ENCODE measurements at places on chromosomes 6 and 20.

DNA sequence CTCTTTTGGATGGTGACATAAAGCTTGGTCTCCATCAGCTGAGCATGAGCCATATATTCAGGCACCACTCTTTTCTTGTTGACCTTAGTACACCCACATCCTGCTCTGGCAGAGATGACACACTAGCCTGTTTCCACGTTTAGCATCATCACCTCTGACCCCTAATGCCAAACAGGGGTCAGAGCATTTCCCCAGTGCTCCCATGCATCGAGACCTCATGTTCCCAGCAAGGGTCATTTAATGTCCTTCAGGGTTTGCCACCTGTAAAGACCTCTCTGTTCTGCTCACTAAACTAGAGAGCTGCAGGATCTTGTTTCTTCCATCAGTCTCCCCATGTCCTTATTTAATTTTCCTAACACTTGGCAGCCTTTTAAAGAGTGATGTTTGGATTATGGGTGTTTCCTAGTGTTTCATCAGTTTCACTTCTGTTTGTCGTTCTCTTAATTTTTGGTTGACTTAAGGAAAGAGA lies 97.5 kb downstream of the AIG1 start:
- DNase-seq, result no peak

- DNase-seq, result peak; percentile 77
Measured at GRCh38 chr6:43506667-43507471, 3.3 kb downstream of the LRRC73 start.

GRCh38 chr20:62749851-62750445 lies 41.3 kb downstream of the NTSR1 start:
- no peak for DNase-seq

GRCh38 chr20:54633374-54634355 lies 158.3 kb downstream of the DOK5 start:
- peak; percentile 37 for DNase-seq

GRCh38 chr6:16623029-16623653 lies 138.1 kb downstream of the ATXN1 start:
- peak; percentile 22 for DNase-seq

- DNase-seq, result no peak
Measured at GRCh38 chr6:75199889-75200288, 6.0 kb downstream of the COL12A1 start.

DNA sequence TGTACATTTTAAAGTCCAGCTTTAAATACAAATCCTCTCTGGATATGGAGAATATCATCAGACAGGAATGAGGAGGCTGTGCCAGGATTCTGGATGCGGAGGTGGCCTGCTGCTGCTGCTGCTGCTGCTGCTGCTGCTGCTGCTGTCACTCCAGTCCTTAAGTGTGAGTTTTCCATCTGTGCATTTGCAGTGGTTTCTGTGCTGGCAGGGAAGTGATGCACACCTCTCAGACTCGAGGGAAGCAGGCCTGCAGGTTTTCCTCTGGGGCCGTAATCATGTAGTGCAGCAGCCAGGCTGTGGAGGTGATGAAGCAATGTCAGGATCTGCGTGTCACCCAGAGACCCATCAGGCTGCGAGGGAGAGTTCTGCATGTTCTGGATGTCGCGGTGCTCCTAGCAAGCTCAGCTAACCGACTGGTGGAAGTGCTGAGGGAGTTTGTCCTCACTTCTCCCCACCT lies 32.0 kb downstream of the CFAP61 start:
- peak; percentile 66 for DNase-seq

DNA sequence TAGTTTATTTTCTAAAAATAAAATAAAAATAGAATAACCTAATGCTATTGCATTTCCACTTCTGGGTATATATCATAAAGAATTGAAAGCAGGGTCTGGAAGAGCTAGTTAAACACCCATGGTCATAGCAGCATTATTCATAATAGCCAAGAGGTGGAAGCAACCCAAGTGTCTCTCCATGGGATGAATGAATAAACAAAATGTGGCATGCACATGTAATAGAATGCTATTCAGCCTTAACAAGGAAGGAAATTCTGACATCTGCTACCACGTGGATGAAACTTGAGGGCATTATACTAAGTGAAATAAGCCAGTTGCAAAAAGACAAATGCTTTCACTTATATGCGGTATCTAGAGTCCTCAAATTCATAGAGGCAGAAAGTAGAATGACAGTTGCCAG lies 130.8 kb downstream of the TIAM2 start:
- DNase-seq, result no peak

DNA sequence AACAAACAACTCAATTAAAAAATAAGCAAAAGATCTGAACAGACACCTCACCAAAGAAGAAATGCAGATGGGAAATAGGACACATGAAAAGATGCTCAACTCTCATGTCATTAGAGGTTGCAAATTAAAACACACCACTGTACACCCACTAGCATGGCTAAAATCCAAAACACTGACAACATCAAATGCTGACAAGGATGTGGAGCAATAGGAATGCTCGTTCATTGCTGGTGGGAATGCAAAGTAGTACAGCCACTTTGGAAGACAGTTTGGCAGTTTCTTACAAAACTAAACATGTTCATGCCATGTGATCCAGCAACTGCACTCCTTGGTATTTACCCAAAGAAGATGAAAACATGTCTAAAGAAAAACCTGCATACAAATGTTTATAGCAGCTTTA lies 47.2 kb downstream of the CDK19 start:
- no peak for DNase-seq

DNA sequence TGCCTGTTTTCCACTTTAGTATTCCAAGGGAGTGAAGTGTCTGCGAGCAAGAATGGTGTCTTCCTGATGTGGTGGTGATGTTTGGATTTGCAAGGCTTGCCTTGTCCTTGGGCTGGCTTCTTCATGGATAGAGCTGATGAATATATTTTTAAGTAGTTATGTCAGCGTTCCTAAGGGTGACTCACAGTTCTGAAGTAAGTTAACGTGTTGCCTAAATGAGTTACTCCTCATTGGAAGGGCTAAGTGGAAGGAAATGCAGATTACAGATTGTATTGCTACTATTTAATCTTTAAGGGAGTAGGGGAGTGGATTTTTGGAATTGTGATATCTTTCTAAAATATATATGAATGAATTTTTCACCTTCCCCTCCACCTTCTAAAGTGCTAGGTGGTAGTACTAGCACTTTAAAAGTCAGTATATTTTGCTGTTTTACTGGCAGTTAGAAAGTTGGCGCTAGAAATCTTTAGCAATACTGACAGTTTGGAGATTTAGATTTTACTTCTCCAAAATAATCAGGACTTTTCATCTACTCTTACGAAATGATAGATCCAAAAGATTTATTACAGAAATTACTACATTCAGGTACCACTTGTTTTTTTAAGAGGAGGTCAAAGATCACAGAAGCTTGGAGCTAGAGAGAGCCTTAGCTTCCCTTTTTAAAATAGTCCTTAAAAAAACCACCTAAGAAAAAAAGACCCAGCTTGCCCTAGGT lies 197.4 kb downstream of the JARID2 start:
- peak; percentile 27 for DNase-seq

- peak; percentile 15 for DNase-seq
Measured at GRCh38 chr6:8229915-8230756, 127.8 kb upstream of the EEF1E1 start.

DNA sequence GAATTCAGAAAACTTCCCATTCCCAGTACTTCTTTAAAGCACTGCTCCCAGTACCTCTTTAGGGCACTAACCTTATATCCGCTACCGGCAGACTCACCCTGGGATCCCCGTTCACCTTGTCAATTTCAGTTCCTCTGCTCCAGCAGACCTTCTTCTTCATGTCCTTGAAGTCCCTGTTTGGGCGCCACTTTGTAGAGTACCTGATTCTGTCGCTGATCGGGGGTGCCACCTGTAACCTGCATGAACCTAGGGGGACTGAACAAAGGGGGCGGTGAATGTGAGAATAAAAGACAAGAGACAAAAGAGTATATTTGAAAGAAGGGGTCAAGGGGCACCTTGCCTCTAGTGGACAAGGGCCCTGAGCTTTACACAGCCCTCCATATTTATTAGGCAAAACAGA lies 4.9 kb upstream of the GINS1 start:
- DNase-seq, result peak; percentile 18

DNA sequence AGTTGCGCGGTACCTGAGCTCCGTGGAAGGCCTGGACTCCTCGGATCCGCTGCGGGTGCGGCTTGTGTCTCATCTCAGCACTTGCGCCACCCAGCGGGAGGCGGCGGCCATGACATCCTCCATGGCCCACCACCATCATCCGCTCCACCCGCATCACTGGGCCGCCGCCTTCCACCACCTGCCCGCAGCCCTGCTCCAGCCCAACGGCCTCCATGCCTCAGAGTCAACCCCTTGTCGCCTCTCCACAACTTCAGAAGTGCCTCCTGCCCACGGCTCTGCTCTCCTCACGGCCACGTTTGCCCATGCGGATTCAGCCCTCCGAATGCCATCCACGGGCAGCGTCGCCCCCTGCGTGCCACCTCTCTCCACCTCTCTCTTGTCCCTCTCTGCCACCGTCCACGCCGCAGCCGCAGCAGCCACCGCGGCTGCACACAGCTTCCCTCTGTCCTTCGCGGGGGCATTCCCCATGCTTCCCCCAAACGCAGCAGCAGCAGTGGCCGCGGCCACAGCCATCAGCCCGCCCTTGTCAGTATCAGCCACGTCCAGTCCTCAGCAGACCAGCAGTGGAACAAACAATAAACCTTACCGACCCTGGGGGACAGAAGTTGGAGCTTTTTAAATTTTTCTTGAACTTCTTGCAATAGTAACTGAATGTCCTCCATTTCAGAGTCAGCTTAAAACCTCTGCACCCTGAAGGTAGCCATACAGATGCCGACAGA lies 9.9 kb downstream of the HEY2 start:
- DNase-seq, result no peak

GRCh38 chr6:170455335-170455979 lies 97.7 kb downstream of the PSMB1 start:
- no peak for DNase-seq

- no peak for DNase-seq
Measured at GRCh38 chr6:133408543-133408942, 167.4 kb downstream of the EYA4 start.

DNA sequence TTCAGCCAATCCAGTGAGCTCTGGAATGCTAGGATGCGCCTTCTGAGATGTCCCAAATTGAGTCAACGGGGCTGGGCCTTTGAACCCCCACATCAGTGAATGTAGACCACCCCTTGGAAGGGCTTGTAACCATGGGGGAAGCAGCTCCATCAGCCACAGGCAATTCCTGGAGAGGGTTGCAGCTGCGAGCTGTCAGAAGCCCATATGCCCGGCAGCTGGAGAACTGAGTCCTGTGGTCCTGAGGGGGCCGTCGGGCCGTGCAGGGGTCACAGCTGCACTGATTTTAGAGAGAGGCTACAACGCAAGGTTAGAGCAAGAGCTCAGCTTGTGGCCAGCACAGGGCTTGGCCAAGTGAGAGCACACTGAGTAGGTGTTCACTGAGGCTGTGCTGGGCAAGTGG lies 121.3 kb downstream of the TOX2 start:
- DNase-seq, result no peak

DNA sequence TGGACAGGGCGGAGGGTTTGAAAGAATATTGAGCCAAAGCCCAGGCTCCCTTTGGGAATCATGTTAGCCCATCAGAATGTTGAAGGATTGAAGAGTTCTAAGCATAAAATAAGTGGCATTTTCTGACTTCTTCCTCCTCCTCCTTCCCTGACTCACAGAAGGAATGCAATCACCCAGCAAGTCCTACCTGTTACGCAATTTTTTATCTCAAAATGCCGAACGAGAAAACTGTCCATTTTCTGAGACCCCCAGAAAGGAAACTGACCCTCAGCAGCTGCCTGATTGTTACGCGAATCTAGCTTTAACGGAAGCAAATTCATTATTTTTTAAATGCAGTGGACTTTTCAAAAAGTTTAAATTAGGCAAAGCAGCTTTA lies 4.7 kb upstream of the DNAJC5 start:
- DNase-seq, result no peak

GRCh38 chr6:51349857-51350256 lies 531.2 kb downstream of the TFAP2B start:
- DNase-seq, result no peak

DNA sequence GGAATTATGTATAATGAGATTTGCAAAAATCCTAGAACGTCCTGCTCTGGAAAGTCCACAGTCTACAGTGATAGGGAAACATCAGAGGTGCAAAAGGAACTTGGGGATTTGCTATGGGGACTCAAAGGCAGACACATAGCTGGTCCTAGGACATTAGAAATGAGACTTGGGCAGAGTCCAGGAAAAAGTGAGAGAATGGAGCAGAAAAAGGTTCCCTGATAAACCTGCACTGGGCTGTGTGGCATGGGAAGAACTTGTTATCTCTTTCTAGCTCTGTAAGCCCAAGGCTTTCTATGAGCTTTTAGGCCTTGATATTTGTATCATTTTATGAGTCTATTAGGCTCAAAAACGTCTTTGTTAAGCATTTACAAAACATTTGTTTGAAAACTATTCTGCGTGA lies 15.2 kb downstream of the PRND start:
- no peak for DNase-seq

Measured in NCI-H69 (cell line).